Stimulated activated CD8-positive, alpha-beta memory T cell treated with anti-CD3 and anti-CD28 coated beads, Interleukin-7, amount 100 ng/mL, for 4 hours (primary cell): ENCODE measurements at places on chromosomes 5 and 9.

- no peak for DNase-seq
Measured at GRCh38 chr9:136294437-136294836, 9.5 kb downstream of the CCDC187 start.

DNA sequence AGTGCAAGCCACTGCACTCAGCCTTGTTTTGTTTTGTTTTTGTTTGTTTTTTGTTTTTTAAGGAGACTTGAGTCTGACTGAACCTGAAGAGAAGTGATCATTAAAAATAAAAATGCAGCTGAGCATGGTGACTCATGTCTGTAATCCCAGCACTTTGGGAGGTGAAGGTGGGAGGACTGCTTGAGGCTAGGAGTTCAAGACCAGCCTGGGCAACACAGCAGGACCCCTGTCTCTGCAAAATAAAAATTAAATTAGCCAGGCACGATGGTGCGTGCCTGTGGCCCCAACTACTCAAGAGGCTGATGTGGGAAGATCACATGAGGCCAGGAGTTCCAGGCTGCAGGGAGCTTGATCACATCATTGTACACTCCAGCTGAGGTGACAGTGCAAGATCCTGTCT, 6.2 kb downstream of the SLC1A1 start:
- no peak for DNase-seq

DNA sequence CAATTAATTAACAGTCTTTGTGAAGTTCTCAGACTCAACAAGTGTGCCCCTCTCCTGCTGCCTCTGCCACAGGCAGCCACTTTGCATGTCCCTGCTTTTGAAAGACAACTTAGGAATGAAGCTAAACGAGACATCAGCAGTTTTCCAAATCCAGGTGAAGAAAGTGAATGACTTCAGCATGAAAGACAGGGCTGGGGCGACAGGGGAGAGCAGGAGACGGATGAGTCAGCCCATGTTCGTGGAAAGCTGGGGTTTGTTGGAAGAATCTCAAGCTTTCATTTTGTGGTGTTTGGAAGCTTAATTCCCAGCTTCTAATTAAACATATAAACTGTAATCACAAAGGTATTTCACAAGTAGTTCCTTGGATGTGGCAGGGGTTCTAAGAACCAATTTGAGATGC, 207.8 kb upstream of the MAP3K1 start:
- no peak for DNase-seq

GRCh38 chr5:123414974-123415373, 8.2 kb downstream of the CEP120 start:
- no peak for DNase-seq

- no peak for DNase-seq
Measured at GRCh38 chr9:77954666-77955015, 77.0 kb downstream of the GNAQ start.

- DNase-seq = peak; percentile 11
Measured at GRCh38 chr5:10563110-10563944, 543 bp upstream of the ANKRD33B start.

GRCh38 chr9:34777666-34778065, 67.7 kb upstream of the CCL21 start:
- DNase-seq = no peak

- DNase-seq = no peak
Measured at GRCh38 chr5:154296525-154297159, 106.1 kb downstream of the GALNT10 start.

DNA sequence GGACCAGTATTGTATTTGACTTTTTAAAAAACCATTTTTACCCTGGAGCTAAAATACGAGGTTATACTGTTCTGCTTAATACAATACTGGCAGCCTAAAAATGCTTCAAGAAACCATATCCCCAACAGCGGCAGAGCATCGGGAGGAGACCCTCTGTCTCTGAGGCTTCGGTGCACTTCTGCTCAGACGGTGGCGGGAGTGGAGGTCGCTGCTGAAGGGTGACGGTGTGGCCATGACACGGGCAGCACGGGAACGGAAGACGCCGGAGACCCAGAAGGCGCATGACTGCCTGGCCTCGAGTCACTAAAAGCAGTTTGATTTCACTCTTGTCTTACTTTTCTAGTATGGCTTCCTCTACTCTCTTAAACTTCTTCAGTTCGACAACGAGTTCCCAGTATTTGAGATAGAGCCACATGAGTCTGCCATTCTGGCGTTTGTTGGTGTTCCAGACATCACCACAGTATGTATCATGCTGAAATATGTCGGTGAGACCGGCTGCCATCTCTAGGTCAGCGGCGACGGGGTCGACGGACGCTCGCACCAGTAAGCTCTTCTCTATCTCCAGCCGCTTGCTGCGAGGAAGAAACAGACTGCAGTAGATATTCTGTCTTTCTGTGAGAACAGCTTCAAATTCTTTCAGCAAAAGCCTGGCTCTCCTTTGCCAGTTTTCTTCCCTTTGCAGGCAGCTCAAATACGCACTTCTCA, 12.8 kb downstream of the CCDC127 start:
- DNase-seq = no peak

DNA sequence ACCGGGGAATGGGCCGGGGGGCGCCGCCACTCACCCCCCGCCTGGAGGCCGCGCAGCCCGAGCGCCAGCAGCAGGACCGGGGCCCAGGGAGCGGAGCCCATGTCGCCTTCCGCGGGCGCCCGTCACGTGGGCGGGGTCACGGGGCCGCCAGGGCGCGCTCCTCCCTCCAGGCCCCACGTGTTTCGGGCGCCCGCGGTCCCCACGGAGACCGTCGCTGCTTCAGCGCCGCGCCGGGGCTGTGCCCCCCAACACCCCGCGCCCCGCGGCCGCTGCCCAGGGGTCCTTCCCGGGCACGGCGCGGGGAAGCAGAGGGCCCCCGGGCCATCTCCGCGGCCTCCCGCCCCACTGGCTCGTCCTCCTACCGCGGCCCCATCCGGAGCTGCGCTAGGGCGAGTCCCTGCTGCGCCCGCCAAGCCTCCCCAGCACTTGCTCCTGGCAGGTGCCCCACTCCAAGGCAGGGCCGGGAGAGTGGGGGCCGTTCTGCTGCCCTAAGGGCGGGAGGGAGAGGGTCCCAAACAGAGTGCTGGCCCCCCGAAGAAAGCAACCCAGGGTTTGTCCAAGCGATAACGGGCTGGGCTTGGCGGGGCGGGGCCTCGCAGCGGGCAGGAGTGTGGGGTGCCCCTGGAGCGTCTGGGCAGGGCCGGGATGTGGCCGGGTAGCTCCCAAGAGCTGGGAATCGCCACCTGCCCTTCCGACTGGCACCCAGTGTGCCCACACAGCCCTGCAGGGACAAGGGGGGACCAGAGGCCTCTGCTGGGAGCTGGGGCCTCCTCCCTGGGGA, at the start of gene DPP7:
Gene DPP7, minus strand, starts transcription at position 121 of the 781 bp plus-strand sequence. Its CDS starts 20 bp downstream, at position 101.
- peak; percentile 81 for DNase-seq

GRCh38 chr5:10607023-10607665, 43.3 kb downstream of the ANKRD33B start:
- no peak for DNase-seq

- DNase-seq = no peak
Measured at GRCh38 chr5:134046801-134047686, 42.3 kb upstream of the VDAC1 start.

DNA sequence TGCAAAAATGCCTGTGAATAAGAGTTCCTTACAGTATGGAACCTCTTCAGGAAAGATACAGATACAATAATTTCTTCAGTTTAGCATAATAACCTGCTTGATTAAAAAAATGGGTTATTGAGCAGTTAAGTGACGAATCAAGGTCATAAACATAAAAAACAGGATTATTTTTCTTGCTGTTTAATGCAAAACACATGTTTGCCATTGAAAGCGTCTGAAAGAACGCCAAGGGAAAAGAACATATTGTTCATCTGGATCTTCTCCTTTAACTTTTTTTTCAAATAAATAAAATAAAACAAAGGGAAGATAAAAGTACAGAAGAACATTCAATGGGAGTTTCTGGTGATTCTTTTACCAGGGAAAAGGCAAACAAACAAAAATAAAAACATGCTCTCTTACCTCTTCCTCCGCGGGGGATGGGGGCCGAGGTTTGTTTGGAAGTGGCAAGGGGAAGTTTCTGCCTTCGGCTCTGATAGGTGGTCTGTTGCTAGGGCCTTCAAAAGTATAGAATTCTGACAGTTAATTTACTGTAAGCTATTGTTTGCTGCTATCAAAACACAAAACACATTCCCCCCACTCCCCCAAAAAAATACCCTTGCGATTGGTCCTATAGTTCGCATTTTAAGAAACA, 20.1 kb downstream of the C5orf58 start:
- no peak for DNase-seq

- DNase-seq = no peak
Measured at GRCh38 chr5:113280541-113280940, 154.2 kb downstream of the TSSK1B start.

DNA sequence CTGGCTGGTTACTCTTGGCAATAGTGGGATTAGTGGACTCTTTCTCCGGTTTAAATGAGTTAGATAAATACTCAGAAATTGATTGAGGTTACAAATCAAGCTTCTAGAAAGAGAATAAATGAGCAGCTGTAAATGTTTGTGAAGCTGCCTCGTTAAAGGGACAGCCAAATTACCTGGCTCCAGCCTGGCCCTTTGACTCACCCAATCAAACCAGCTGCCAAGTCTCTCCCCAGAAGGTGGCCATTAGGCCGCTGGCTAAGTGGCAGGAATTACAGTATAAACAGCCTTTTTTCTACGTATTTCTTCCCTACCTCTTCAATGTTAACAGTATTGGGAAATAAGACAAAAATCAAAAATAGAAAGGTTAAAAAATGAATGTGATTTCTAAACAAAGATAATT, 46.0 kb upstream of the SRFBP1 start:
- DNase-seq = no peak

- no peak for DNase-seq
Measured at GRCh38 chr5:95530416-95530815, 24.4 kb downstream of the SKIC3 start.

- DNase-seq = no peak
Measured at GRCh38 chr5:172569861-172570558, 71.1 kb upstream of the NEURL1B start.

DNA sequence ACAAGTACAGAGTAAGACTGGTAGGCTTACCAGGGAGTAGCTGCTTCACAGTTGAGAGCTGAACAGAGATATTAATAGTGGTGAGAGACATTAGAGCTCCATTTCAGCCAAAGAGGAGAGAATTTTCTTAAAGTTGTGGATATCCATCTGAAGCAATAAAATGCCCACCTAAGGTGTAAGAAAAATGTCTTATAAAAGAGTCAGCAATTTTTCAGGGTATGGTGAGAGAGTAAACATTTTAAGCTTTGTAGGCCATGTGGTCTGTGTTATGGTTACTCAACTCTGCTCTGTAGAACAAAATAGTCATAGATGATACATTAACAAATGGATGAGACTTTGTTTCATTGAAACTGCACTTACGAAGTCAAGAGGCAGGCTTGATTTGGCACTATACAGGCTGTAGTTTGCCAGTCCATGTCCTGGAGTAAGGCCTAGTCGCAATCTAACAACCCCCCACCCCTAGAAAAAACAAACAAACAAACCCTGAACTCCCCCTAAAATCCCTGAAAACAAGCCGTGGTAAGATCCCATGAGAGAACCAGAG, 945.4 kb upstream of the SEMA6A start:
- no peak for DNase-seq

- no peak for DNase-seq
Measured at GRCh38 chr5:78519198-78519941, 129.2 kb downstream of the LHFPL2 start.

GRCh38 chr9:118290116-118290515, 585.9 kb downstream of the TLR4 start:
- no peak for DNase-seq

DNA sequence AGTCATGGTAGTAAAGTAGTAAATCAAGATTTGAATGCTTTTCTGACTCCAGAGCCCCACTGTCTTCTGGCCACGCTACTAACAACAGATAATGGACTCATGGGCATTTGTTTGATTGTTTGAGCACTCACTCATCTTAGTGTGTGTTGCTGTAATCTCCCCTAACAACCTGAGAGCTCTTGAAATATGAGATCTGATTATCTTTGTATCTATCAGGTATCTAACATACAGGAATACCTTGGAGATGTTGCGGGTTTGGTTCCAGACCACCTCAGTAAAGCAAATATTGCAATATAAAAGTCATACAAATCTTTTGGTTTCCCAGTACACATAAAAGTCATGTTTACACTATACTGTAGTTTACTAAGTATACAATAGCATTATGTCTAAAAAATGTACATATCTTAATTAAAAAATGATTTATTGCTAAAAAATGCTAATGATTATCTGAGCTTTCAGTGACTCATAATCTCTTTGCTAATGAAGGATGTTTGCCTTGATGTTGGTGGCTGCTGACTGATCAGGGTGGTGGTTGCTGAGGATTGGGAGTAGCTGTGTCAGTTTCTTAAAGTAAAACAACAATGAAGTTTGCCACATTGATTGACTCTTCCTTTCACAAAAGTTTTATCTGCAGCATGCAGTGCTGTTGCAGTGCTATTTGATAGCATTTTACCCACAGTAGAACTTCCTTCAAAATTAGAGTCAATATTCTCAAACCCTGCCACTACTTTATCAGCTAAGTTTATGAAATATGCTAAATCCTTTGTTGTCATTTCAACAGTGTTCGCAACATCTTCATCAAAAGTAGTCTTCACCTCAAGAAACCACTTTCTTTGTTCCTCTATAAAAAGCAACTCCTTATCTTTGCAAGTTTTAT, 92.2 kb downstream of the ZNF462 start:
- DNase-seq = no peak

DNA sequence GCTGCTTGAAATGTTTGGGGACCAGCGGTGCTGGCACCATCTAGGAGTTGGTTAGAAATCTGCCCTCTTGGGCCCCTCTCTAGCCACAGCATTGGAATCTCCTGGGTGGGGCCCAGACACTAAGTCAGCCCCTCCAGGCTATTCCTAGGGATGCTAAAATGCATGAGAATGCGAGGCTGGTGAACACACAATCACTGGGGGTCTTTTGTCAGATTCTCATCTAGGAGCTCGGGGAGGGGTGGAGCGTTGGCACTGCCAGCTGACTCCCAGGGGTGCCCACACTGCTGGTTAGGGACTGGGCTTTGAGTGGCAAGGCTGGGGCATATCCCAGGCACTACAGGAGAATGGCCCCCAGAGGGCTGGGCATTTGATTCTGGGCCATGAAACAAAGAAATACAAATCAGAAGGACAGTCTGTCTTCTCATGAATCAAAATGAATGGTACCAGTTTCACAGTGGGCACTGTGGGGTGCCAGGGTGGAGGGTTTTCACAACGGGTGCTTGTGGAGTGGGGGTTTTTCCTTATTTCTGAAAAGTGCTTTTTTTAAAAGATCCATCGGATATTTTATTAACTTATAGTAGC, 127.8 kb upstream of the RAPGEF1 start:
- DNase-seq = no peak

DNA sequence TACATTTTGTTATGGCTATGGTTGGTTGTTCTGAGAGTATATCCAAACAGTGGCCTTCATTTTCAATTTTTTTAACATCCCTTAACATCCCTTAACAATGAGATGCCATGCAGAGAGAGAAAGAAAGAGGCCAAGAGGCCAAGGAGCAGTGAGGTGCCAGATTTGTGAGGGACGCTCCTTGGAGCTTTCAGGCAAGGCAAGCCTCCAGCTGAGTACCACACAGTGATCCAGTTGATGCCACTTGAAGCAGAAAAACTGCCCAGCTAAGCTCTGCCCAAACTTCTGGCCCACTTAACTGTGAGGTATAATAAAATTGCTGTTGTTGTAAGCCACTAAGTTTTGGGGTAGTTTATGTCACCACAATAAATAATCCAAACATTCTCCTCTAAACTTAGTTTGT, 22.6 kb upstream of the EMB start:
- DNase-seq = no peak

- DNase-seq = no peak
Measured at GRCh38 chr9:88993871-88994460, 2.7 kb downstream of the S1PR3 start.
